Activated T-cell treated with anti-CD3 and anti-CD28 coated beads, Interleukin-2, amount 50 U/mL, for 1 hour (primary cell): ENCODE measurements at places on chromosomes 4 and X.

GRCh38 chr4:156098805-156099204, 145.1 kb upstream of the CTSO start:
- no peak for DNase-seq

GRCh38 chr4:37132351-37132974, 112.1 kb upstream of the NWD2 start:
- DNase-seq = no peak

DNA sequence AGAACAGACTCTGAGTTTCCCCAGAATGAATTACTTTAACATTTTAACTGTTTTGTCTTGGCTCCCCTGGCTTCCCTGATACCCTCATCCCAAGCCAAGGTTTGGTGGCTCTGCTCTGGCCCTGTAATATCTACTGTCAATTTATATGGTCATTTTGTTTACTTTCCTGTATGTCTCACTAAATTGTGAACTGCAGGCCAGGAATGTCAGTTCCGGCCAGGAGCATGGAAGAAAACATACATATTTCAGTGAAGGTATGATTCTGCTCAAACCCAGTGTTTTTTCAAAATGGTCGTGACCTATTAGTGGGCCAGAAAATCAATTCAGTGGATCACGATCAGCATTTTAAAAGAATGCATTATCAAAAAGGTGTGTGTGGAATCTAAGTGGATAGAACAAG, 1.2 kb downstream of the RPGR start:
- no peak for DNase-seq

- DNase-seq = peak; percentile 64
Observed at GRCh38 chrX:44344194-44344593, 722 bp upstream of the EFHC2 start.

DNA sequence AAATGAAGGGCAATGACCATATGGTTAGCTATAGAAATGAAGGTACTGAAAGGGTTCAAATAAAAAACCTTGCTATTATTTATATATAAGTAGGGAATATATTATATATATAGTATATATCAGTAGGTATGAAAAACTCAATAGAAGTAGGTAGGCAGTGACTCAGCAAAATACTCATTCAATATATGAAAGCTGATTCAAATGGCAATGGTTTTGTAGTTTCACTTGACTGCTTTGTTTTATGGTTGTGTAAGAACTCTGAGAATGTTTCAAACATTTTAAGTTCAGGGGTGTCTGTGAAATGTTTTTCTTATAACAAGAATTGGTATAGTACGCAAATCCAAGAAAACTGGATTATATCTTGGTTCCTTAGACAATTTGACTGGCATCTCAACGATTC, 4.1 kb downstream of the ZNF280C start:
- no peak for DNase-seq

DNA sequence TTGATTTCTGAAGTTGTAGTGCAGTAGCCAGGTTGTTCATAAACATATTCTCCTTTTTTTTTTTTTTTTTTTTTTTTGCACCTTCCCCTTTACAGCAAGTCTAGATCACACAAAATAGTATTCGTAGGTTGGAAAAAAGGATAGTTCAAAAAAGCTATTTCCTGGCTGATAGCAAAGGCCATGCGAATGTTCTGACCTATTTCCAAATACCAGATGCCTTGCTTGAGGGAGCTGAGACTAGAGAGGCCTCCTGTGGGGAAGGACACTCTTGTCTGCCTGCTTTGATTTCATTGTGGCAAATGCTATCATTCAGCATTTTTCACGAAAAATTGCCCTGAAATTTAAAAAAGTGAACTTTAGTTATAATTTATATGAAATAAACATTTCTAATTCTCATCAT, 111.4 kb downstream of the MAD2L1 start:
- no peak for DNase-seq

GRCh38 chrX:34657726-34658070, 613 bp upstream of the TMEM47 start:
- DNase-seq = no peak

DNA sequence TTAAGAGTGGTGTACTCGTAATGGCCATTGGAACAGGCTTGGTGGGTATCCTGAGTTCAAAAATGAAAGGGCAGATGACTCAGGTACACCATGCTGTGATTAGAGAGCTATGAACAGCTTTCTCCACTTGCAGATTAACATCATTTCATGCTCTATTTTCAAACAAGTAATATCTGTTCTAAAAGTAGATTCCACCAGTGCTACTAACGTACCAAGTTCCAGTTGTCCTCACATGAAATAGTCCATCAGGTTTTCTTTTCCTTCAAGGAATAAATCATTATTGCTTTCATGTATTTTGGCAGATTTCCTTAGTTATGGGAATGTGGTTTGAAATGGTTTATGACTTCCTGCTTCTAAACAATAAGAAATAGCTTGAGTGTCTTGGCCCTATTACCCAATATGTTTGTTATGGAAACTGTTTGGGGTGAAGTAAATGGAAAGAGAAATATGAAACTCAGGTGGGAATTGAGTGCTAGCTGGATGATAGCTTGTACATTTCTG, 49.9 kb downstream of the PCDH7 start:
- DNase-seq = no peak

GRCh38 chrX:153966841-153967535, 4.6 kb downstream of the HCFC1 start:
- DNase-seq = no peak

DNA sequence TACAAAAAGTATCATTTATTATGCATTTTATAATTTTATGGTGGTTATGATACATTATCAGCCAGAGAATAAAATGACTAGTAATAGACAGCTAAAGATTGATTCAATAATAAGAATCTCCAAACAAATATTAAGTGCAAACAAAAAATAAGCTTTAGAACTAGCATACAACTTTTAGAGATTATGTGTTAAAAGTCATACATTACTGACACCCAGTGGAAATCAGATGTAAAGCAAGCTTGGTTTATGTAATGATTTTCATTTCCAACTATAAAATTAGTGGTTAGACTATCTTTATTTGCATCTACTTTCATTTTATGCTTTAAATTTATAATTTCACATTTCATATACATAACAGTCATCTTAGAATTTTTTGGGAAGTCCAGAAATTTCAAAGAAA, 57.7 kb downstream of the IL13RA2 start:
- no peak for DNase-seq

- DNase-seq = no peak
Observed at GRCh38 chr4:138659812-138660316, 355.7 kb upstream of the NOCT start.

DNA sequence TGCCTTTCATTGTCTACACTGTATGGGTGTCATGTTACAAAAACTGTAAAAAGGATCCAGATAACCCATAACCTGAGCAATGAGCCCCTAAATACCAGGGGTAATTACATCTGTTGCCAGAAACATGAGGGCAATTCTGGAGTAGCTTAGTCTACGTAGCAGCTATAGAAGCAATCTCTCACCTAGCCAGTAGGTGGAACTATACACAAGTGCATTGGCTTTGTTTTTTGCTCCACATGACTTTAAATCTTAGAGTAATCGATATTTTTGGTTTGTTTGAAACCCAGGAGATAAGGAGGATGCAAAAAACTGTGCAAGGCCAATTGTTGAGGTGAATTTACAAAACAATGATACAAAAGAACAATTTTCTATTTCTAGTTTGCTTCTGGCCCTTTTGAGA, 57.5 kb downstream of the GPR82 start:
- DNase-seq = no peak

DNA sequence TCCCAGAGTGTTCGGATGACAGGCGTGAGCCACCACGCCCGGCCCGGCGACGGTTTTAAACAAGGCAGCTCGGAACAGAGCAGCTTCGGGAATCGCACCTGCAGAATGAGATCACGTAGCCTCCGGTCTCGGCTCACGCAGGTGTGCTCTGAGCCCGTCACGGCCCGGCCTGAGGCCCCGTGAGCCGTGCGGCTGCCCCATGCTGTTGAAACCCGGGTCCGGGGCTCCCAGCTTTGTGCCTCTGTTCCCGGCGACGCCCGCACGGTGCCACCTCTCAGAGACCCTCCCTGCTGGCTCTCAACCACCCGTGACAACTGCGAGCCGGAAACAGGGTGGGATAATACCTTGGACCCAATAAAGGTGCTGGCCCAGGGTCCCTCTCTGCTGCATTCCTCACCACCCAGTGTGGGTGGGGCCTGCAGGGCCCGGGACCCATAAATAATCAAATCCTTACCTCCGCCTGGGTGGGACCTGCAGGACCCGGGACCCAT, 13.4 kb upstream of the PLCXD1 start:
- DNase-seq = no peak

DNA sequence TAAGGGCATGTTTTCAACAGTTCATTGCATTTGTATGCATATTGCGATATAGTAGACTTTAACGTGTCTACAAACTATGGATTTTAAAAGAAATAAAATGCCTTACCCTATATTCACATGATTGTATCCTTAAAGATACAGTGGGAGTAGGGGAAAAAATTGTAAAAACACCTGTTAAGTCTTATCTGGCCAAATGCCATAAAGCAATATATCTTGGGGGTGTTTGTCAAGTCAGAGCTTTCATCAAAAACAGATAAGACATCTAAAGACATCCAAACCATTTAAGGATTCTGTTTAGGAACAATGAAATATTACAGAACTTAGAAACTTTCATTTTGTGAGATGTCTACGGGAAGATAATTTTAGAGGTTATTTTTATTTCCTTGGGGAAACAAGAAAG, 152.3 kb downstream of the AASDH start:
- no peak for DNase-seq

DNA sequence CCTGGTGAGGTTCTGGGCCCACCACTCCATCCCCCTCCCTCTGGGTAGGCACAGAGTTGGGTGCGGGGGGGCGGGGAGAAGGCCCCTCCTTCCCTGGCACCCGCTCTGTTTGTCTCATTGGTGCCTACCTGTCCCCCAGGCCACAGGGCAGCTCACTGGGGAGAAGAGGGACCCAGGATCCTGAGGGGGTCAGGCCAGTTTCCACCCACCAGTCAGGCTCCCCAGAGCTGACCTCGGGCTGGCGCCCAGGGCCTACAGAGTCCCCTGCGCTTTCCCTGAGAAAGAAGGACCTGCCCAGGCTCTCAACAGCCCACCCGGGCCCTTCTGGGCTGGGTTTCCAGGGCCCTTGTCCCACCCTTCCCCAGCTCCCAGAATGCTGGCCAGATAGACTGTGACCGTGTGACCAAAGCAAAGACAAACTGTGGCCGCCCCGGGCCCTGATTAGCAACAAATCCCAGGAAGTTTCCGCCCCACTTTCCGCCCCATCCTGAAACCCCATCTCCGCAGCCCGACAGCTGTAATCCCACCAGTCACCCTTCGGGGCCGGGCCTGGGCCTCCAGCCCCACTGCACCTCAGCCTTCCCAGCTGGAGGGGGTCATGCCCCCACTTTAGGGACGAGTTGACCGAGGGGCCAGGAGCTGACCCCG, 33.8 kb upstream of the FGFR3 start:
- no peak for DNase-seq

DNA sequence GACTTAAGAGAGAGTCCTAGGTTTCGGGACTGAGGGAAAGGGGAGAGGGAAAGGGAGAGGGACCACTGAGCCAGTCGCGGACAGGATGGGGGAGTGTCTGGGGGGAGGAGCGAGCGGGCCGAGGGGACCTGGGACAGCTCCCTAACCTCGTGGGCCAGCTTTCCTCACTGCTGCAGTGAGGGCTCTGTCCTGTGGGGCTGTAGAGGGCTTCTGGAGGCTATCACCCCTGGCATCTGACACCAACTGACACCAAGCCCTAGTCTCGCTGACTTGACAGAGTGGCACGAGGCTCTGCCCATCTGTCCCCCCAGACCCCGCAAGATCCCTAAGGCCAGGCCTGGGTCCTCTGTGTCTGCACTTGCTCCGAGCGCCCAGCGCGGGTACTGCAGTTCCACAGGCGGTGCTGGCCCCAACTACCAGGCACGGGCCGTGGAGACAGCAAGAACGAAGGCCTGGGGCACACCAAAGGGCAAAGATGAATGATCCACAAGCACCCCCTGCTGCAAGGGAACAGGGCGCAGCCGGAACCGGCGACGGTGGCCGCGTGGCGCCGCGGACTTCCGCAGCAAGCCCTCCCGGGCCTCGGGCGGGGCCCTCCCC, 465 bp downstream of the HAUS7 start:
- DNase-seq = no peak

GRCh38 chrX:111098874-111099273, 2.9 kb downstream of the PAK3 start:
- peak; percentile 72 for DNase-seq

DNA sequence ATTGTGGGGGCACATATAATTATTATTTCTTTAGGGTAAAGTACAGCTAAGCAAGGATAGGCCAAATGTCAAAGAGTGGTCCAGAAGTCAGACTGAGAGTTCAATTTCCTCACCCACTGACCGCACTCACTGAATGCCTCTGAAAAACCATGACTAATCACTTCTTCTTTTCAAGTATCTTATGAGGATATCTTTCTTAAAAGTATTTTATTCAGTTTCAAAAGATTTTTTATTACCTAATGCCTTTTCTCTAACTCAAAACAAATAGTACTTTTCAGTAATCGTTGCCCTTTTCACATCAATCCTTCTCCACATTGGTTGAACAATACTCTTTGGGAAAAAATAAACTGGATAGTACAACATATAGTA, 61.7 kb upstream of the CAMK2D start:
- no peak for DNase-seq

GRCh38 chr4:66266035-66266434, 595.7 kb upstream of the EPHA5 start:
- no peak for DNase-seq

DNA sequence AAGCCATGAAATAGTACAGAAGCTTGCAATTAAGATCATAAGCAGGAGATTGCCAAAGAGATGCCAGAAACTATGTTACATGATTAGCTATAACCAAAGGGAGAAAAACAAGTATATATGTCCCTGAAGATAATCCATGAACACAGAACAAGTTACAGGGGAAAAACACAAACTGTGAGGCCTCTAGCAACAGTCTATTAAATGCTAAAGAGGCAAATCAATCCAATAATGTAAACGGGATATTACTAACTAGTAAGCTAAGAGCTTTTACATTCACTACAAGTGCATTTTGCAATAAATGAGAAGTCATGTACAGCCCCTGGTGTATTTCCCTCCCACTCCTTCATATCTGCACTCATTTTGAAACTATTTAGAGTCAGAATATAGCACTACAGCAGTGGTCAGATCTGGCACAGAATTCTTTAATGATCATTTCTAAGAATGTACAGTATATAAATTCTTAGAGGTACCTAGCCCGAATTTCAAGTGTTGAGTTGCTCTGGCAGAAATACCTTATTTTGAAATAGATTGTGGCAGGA, 449.8 kb upstream of the SMIM31 start:
- DNase-seq = no peak

DNA sequence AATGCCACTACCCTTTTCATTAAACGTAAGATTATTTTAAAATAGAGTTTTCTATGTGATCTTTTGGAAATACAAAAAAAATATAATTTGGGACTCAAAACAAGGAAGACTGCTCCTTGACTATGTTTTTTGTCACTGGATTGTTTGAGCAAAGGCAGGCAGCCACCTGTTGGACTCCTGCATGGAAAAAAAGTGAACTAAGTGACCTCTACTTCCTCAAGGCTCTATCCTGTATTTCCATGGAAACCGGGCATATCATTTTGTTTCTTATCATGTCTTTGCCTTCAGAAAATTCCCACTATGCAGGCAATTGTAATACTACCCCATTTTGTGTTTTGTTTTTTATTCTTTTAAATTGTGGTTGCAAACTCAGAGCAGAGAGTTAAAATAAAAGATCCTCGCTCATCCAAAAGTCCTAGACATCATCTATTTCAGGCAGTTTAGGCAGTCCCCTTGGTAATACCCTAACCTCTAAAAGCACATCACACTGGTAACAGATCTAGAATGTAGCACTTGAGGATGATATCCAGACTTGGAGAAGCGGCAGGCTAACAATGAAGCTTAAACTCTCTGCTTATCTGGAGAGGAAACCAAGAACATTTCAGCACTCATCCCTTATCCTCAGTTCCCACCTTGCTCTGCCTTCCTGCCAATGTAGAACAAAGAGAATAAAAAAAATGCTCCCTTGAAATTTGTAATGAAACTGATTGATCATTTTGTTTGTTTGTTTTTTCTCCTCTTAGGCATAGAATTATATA, 165.7 kb downstream of the BANK1 start:
- DNase-seq = no peak
